WTC11 (cell line): ENCODE measurements at places on chromosomes 7 and 10. TPM values are rescaled to one million over a fixed set of nuclear protein-coding genes. Genes with fewer than 3 reads are reported as not detected.

The PON3 gene
- total RNA-seq: 0.37 to 0.62 TPM (median 0.42 TPM) in 3 replicates

The VKORC1L1 gene
- total RNA-seq: 28.3 to 30.2 TPM (median 28.5 TPM) in 3 replicates

The INMT gene
- total RNA-seq: 3.5 to 5.6 TPM (median 4.4 TPM) in 3 replicates

The ZNF853 gene
- 7.7 to 8.0 TPM (median 8.0 TPM) in 3 replicates for total RNA-seq

The PNLIPRP2 gene
- total RNA-seq: 0.28 to 0.76 TPM (median 0.57 TPM) in 3 replicates
